Sigmoid colon (tissue), 7 donors: ENCODE measurements at places on chromosomes 7 and 10. TPM values are rescaled to one million over a fixed set of nuclear protein-coding genes. Genes with fewer than 3 reads are reported as not detected.

DPY19L1 gene
- polyA plus RNA-seq: 10.5 TPM

GSAP gene
- polyA plus RNA-seq: 3.6 TPM

ZWINT gene
- 13.8 TPM for polyA plus RNA-seq

SUN3 gene
- polyA plus RNA-seq: not detected

PON1 gene
- polyA plus RNA-seq: 0.19 TPM

FAM221A gene
- 8.6 TPM for polyA plus RNA-seq

SEMA4G gene
- 65.8 TPM for polyA plus RNA-seq

AGAP5 gene
- 1.2 TPM for polyA plus RNA-seq

OR2A5 gene
- polyA plus RNA-seq: not detected

PPP3CB gene
- 22.2 TPM for polyA plus RNA-seq

NUDT13 gene
- polyA plus RNA-seq: 2.4 TPM

POLR1F gene
- 7.1 TPM for polyA plus RNA-seq

COL17A1 gene
- polyA plus RNA-seq: 18.7 TPM

CCNY gene
- 27.7 TPM for polyA plus RNA-seq

FGFBP3 gene
- 0.69 TPM for polyA plus RNA-seq

C10orf53 gene
- polyA plus RNA-seq: not detected

H2BK1 gene
- polyA plus RNA-seq: not detected

ANXA8L1 gene
- not detected for polyA plus RNA-seq

ENTPD7 gene
- 6.6 TPM for polyA plus RNA-seq

ASZ1 gene
- polyA plus RNA-seq: not detected

RPP38 gene
- 19.2 TPM for polyA plus RNA-seq

AZGP1 gene
- 7.9 TPM for polyA plus RNA-seq

MALRD1 gene
- polyA plus RNA-seq: 0.34 TPM

LIPK gene
- not detected for polyA plus RNA-seq

C10orf143 gene
- polyA plus RNA-seq: 7.4 TPM

ADAM12 gene
- under 0.01 TPM for polyA plus RNA-seq

SLIT1 gene
- polyA plus RNA-seq: under 0.01 TPM

C10orf71 gene
- not detected for polyA plus RNA-seq

ST8SIA6 gene
- not detected for polyA plus RNA-seq

IL2RA gene
- 6.9 TPM for polyA plus RNA-seq

TRPV5 gene
- not detected for polyA plus RNA-seq

GPR85 gene
- 0.41 TPM for polyA plus RNA-seq

OR6V1 gene
- polyA plus RNA-seq: not detected

CABCOCO1 gene
- 0.10 TPM for polyA plus RNA-seq

COL13A1 gene
- 0.69 TPM for polyA plus RNA-seq

PRKAR2B gene
- polyA plus RNA-seq: 8.1 TPM

CLEC5A gene
- 0.03 TPM for polyA plus RNA-seq

VAX1 gene
- not detected for polyA plus RNA-seq

PTN gene
- not detected for polyA plus RNA-seq

FRMD4A gene
- 3.9 TPM for polyA plus RNA-seq

MMRN2 gene
- 1.8 TPM for polyA plus RNA-seq

PAX2 gene
- polyA plus RNA-seq: not detected

LIPF gene
- polyA plus RNA-seq: not detected

CD36 gene
- 21.6 TPM for polyA plus RNA-seq

PDAP1 gene
- polyA plus RNA-seq: 194 TPM

CACNB2 gene
- 4.7 TPM for polyA plus RNA-seq

HOXA13 gene
- 17.1 TPM for polyA plus RNA-seq

SPAM1 gene
- not detected for polyA plus RNA-seq

RPA3 gene
- polyA plus RNA-seq: 44.4 TPM

SLC26A3 gene
- 326 TPM for polyA plus RNA-seq

BICC1 gene
- polyA plus RNA-seq: 1.8 TPM

C10orf105 gene
- not detected for polyA plus RNA-seq

ITIH2 gene
- not detected for polyA plus RNA-seq

HOXA7 gene
- 18.0 TPM for polyA plus RNA-seq

UMAD1 gene
- 8.7 TPM for polyA plus RNA-seq
